Right atrium auricular region (tissue), 2 donors: ENCODE measurements at places on chromosomes 13 and 19.
A peak's percentile ranks its signal among the peaks of the same experiment; 100 is the strongest.

- H3K4me1 ChIP-seq, result no peaks in the 10 kb centered on the region
- H3K27me3 ChIP-seq, result no peaks in the 10 kb centered on the region
- H3K4me3 ChIP-seq, result no peak overlapping the region
- H3K36me3 ChIP-seq, result peaks cover 24% of the 10 kb centered on the region
- DNase-seq, result no peak
- H3K27ac ChIP-seq, result no peak overlapping the region
Measured at GRCh38 chr19:39182174-39182505, 14.6 kb upstream of the NCCRP1 start.

DNA sequence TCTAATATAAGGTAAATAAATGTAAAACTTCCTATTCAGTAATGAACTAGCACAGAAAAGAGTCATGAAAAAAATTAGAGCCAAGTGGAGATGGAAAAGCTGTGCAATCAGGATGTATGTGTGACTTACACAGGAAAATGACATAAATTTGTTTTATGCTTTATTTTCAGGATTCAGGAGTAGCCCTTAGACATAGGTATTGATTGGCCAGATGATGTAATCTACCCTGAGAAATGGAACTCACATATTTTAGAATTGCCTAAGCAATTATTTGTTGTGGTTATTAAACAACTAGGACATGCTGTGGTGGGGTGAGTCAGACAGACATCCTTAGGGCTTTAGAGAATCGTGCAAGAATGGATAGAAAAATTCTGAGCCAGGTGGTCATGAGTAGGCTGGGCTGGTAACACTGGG, 110.6 kb downstream of the PCDH9 start:
- H3K27me3 ChIP-seq, result no peaks in the 10 kb centered on the region
- no peaks in the 10 kb centered on the region for H3K4me1 ChIP-seq
- H3K4me3 ChIP-seq, result no peak overlapping the region

DNA sequence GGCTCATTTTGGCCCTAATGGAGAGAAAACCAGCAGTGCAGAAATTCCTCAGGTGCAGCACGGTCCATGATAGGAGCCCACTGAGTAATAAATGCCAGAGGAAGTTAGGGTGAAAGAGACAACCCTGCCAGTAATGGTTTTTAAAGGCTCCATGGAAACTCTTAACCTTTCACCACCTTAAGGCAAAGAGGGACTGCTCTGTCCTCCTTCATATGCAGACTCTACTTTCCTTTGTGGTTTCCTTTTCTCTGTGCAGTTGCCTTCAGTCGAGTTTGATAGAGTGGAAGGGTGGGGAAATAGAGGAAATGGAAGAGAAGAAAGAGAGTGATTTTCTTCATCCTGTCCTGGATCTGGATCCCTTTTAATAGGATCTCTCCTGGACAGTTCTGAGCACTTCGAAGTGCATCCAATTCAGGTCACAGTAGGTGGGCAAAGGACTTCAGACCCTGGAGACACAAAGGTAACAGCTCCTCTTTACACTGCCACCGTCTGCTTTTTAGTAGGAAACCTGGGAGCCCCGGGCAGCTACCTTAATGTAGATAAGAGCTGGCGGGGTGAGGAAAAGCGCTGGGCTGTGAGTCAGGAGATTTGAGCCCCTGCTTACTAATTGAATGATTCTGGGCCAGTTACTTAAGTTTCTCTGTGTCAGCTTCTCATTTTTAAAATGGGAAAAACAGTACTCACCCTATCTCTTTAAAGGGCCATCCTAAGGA, 294.8 kb downstream of the KCNRG start:
- no peaks in the 10 kb centered on the region for H3K27me3 ChIP-seq
- no peaks in the 10 kb centered on the region for H3K36me3 ChIP-seq
- H3K4me1 ChIP-seq, result no peaks in the 10 kb centered on the region
- H3K4me3 ChIP-seq, result no peak overlapping the region
- H3K27ac ChIP-seq, result no peak overlapping the region

- no peak overlapping the region for H3K27ac ChIP-seq
- no peak overlapping the region for H3K4me3 ChIP-seq
- DNase-seq, result no peak
Measured at GRCh38 chr19:36577271-36577996, 4.3 kb upstream of the ZNF529 start.

GRCh38 chr13:92315265-92315664, 911.3 kb upstream of the GPC6 start:
- H3K27ac ChIP-seq, result no peak overlapping the region
- H3K27me3 ChIP-seq, result no peaks in the 10 kb centered on the region
- DNase-seq, result no peak
- no peaks in the 10 kb centered on the region for H3K4me1 ChIP-seq

- no peak for DNase-seq
Measured at GRCh38 chr13:30006246-30006645, 155.8 kb upstream of the UBL3 start.

GRCh38 chr13:30928978-30929377, 3.5 kb upstream of the TEX26 start:
- no peak for DNase-seq
- no peak overlapping the region for H3K27ac ChIP-seq
- H3K36me3 ChIP-seq, result no peaks in the 10 kb centered on the region
- no peaks in the 10 kb centered on the region for H3K4me1 ChIP-seq

- H3K4me3 ChIP-seq, result no peak overlapping the region
- DNase-seq, result peak; percentile 80
- no peak overlapping the region for H3K27ac ChIP-seq
- no peaks in the 10 kb centered on the region for H3K4me1 ChIP-seq
- H3K36me3 ChIP-seq, result peaks cover 12% of the 10 kb centered on the region
Measured at GRCh38 chr19:6021878-6022569, 44.1 kb upstream of the RANBP3 start.

GRCh38 chr19:41657157-41657556, 30.3 kb upstream of the CEACAM4 start:
- no peaks in the 10 kb centered on the region for H3K27me3 ChIP-seq
- no peak overlapping the region for H3K4me3 ChIP-seq
- H3K4me1 ChIP-seq, result no peaks in the 10 kb centered on the region
- H3K36me3 ChIP-seq, result no peaks in the 10 kb centered on the region

GRCh38 chr13:74070065-74070464, 64.1 kb downstream of the KLF12 start:
- H3K27me3 ChIP-seq, result no peaks in the 10 kb centered on the region
- no peak overlapping the region for H3K27ac ChIP-seq
- H3K36me3 ChIP-seq, result no peaks in the 10 kb centered on the region
- H3K4me1 ChIP-seq, result peaks cover 27% of the 10 kb centered on the region
- no peak for DNase-seq

- H3K36me3 ChIP-seq, result peaks cover 21% of the 10 kb centered on the region
- H3K4me1 ChIP-seq, result no peaks in the 10 kb centered on the region
- no peak overlapping the region for H3K4me3 ChIP-seq
Measured at GRCh38 chr19:16136185-16136999, 7.1 kb upstream of the HSH2D start.

GRCh38 chr13:40169476-40169875, 497.0 kb downstream of the FOXO1 start:
- no peak overlapping the region for H3K27ac ChIP-seq
- no peaks in the 10 kb centered on the region for H3K27me3 ChIP-seq
- H3K4me3 ChIP-seq, result no peak overlapping the region
- H3K36me3 ChIP-seq, result no peaks in the 10 kb centered on the region
- no peaks in the 10 kb centered on the region for H3K4me1 ChIP-seq

- H3K27ac ChIP-seq, result no peak overlapping the region
- H3K4me1 ChIP-seq, result no peaks in the 10 kb centered on the region
- H3K36me3 ChIP-seq, result no peaks in the 10 kb centered on the region
- no peak for DNase-seq
- no peaks in the 10 kb centered on the region for H3K27me3 ChIP-seq
- no peak overlapping the region for H3K4me3 ChIP-seq
Measured at GRCh38 chr13:106382534-106382933, 152.9 kb downstream of the EFNB2 start.

GRCh38 chr19:53389571-53389970, 5.4 kb upstream of the ZNF765 start:
- H3K27ac ChIP-seq, result no peak overlapping the region
- no peaks in the 10 kb centered on the region for H3K27me3 ChIP-seq
- no peak for DNase-seq
- H3K36me3 ChIP-seq, result no peaks in the 10 kb centered on the region
- no peaks in the 10 kb centered on the region for H3K4me1 ChIP-seq

GRCh38 chr13:45537516-45537915, 72.8 kb downstream of the COG3 start:
- no peak overlapping the region for H3K27ac ChIP-seq
- H3K36me3 ChIP-seq, result peaks cover 34% of the 10 kb centered on the region
- H3K27me3 ChIP-seq, result no peaks in the 10 kb centered on the region
- no peak overlapping the region for H3K4me3 ChIP-seq

- no peak overlapping the region for H3K4me3 ChIP-seq
- no peak overlapping the region for H3K27ac ChIP-seq
- H3K27me3 ChIP-seq, result no peaks in the 10 kb centered on the region
Measured at GRCh38 chr19:1422943-1423342, 15.3 kb upstream of the RPS15 start.

GRCh38 chr13:112658808-112659207, 31.0 kb upstream of the ATP11A start:
- H3K27me3 ChIP-seq, result no peaks in the 10 kb centered on the region
- no peak overlapping the region for H3K4me3 ChIP-seq
- no peak for DNase-seq
- no peak overlapping the region for H3K27ac ChIP-seq

DNA sequence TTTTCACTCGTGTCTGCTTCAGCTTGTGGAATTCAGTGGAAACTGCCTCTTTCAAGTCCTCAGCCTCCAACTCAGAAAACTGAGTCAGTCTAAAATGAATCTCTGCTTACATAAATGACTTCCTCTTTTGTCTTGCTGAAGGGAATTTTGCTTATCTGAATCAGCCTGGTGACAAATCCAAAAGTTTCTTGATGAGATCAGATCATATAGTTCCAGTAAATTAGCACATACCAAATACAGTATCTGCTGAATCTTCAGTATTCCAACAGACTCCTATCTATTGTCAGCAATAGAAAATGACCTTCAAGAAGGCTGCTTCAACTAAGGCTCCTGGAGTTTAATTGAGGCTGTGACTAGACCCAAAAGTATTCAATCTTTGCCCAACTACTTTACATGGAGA, 290.0 kb downstream of the MZT1 start:
- no peak overlapping the region for H3K27ac ChIP-seq
- no peak for DNase-seq
- H3K36me3 ChIP-seq, result no peaks in the 10 kb centered on the region
- H3K4me3 ChIP-seq, result no peak overlapping the region
- no peaks in the 10 kb centered on the region for H3K27me3 ChIP-seq

- no peaks in the 10 kb centered on the region for H3K27me3 ChIP-seq
- H3K4me1 ChIP-seq, result no peaks in the 10 kb centered on the region
- no peak for DNase-seq
- H3K4me3 ChIP-seq, result no peak overlapping the region
- H3K36me3 ChIP-seq, result no peaks in the 10 kb centered on the region
Measured at GRCh38 chr19:54010474-54010873, 19.0 kb downstream of the CACNG6 start.

DNA sequence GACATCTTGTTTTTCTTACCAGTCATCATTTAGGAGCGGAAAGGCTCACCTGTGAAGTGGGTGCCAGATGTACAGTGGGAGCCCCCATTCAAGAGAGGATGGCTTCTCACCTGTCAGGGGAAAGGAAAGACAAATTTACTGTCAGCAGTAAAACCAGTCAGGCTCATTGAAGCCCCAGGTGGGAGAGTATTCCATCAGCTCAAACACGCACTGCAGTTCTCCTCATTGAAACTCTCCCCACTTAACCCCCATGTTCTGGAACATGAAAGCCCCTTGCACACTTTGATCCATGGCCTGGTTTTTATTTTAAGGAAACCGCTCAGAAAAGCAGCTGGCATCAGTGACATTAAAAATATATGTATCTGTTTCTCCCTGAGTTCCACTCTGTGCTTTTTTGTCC, 401.1 kb upstream of the ZNF507 start:
- H3K4me1 ChIP-seq, result no peaks in the 10 kb centered on the region
- no peaks in the 10 kb centered on the region for H3K36me3 ChIP-seq
- H3K4me3 ChIP-seq, result no peak overlapping the region

DNA sequence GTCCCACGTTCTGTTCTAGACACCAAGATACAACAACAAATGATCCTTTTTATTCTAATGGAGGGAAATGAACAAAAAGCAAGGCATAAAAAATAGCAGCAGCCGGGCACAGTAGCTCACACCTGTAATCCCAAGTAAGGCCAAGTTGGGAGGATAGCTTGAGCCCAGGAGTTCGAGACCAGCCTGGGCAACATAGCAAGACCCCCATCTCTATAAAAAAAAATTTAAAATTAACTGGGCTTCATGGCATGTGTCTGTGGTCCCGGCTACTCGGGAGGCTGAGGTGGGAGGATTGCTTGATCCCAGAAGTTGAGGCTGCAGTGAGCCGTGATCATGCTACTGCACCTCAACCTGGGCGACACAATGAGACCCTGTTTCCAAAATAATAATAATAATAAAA, 1.0 kb downstream of the MIA start:
- no peaks in the 10 kb centered on the region for H3K27me3 ChIP-seq
- no peak overlapping the region for H3K27ac ChIP-seq
- H3K4me1 ChIP-seq, result peaks cover 15% of the 10 kb centered on the region
- H3K4me3 ChIP-seq, result no peak overlapping the region
- no peak for DNase-seq
- no peaks in the 10 kb centered on the region for H3K36me3 ChIP-seq

- H3K27me3 ChIP-seq, result no peaks in the 10 kb centered on the region
- no peaks in the 10 kb centered on the region for H3K4me1 ChIP-seq
- H3K4me3 ChIP-seq, result no peak overlapping the region
- no peaks in the 10 kb centered on the region for H3K36me3 ChIP-seq
Measured at GRCh38 chr19:10878253-10878652, 6.9 kb downstream of the CARM1 start.

DNA sequence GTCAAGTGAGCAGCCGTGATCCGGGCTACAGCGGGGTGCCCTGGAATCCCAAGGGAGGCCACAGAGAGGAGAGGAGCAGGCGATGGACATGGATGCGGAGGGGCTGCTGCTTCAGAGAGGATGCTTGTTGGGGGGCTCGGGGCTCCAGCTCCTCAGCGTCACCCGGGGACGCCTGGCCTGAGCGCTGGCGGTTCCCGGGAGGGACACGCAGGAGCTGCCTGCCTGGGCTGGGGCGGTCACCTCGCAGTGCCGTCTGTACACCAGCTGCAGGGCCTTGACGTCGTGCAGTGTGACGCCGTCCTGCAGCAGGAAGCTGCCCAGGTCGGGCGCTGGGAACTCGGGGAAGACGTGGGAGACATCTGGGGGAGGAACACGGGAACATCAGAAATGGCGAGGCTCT, 29.9 kb upstream of the RANBP3 start:
- no peak overlapping the region for H3K4me3 ChIP-seq
- peaks cover 56% of the 10 kb centered on the region for H3K36me3 ChIP-seq
- H3K4me1 ChIP-seq, result no peaks in the 10 kb centered on the region
- DNase-seq, result no peak
- no peak overlapping the region for H3K27ac ChIP-seq
